ENCODE measurements at places on chromosomes 7 and 10.

GRCh38 chr7:139451638-139452037, 31.8 kb downstream of the KLRG2 start:
- DNase-seq, result no peak

- DNase-seq, result no peak
These were observed 53.5 kb upstream of the SVIL start for GRCh38 chr10:29688230-29688661.

- no peak for DNase-seq
These were observed 53.6 kb downstream of the PARD3 start for GRCh38 chr10:34761453-34761852.

GRCh38 chr7:103569621-103570305, 123.8 kb upstream of the SLC26A5 start:
- no peak for DNase-seq

DNA sequence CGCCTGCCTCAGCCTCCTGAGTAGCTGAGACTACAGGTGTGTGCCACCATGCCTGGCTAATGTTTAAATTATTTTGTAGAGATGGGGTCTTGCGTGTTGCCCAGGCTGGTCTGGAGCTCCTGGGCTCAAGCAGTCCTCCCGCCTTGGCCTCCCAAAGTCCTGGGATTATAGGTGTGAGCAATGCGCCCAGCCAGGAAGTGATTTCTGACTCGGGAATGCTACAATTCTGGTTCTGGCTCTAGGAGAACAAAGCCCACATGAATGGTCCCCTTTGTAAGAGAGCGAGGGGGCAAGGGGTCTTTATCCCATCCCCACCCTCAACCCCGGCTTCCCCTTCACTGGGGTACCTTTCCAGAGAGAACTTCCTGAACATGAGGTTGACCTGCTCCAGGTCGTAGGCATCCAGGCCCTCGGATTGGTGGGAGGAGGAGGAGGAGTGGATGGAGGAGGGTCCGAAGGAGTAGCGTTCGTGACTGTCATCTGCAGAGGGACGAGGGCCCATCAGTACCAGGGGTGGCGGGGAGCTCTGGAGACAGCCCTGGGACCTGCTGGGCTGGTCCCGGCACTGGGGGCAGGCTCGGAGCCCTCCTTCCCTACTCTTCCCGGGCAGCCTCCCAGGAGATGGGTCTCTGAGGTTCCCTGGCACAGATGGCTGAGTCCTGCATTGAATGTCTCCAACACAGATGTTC, 79.9 kb upstream of the GNA12 start:
- DNase-seq, result no peak

DNA sequence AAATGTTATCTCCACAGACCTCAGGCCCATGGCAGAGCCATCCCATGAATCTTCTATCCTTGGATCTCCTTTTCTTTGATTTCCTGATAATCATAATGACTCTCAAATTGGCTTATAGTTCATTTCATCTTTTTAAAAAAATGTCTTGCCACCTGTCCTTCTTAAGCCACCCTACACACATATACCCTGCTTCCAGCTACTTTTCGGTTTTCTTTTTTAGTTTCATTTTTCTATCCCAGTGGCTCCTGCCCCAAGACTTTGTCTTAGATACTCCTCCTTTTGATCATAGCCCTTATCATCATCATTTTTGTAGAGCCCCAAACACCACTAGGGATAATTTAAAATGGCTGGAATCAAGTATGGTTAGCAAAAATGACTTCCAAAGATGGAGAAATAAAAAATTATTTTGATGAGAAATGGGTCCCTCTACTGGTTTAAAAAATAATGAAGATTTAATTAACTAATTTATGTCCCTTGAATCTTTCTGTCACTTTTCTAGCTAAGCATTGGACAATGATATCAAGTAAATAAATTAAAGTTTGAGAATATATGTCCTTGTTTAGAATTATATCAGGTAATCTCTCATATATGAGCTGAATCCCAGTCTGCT, 277.3 kb upstream of the SEMA3D start:
- no peak for DNase-seq

DNA sequence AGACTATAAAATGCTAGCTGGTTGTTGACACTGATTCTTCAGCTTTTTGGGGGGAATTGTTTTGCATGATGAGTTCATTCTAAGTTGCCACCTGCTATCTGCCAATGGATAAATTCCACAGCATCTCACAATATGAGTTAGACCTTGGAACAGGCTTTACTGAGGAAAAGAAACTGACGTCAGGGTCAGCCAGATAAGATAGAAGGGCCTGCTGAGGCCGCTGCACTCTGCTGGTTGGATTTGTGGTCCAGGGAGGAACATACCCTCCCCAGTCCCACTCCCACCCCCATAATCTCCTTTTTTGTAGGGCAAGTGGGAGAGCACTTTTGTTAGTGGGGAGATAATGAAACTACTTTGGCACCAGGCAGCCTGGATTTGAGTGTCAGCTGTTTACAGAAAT, 110.6 kb upstream of the PRR15 start:
- no peak for DNase-seq

DNA sequence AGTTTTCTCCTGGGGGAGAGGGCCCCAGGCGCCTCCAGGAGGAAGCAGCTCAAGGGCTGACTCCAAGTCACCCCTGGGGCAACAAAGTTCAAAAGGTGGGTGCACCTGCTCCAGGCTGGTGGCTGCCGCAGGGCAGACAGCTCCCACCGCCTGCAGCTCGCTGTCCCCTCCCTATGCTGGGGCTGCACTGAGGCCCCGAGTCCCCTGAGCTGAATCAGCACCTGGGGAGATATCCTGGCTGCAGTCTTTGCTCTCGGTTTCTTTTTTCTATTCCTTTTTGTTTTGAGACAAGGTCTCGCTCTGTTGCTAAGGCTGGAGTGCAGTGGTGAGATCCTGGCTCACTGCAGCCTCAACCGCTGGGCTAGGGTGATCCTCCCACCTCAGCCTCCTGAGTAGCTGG, 183.4 kb downstream of the DNAJB6 start:
- DNase-seq, result no peak

DNA sequence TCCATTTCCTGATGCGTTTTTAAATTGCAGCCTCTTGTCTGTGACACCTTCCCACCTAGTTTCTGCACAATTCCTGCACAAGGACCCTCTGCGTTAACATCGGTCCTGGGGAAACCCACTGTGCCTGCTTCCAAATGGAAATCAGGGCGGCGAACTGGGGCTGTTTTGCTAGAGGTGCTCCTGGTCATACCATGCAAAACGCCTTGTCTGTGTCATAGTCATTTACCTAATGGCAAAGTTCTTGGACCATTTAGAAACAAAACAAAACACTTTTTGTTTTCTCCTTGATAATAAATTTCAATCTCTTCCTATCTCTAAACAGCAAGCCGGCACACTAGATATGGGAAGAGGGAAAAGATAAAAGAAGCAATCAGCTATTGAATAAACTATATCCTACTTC, 206.9 kb upstream of the KLF14 start:
- no peak for DNase-seq

- DNase-seq, result no peak
These were observed 167.0 kb downstream of the CTTNBP2 start for GRCh38 chr7:117706210-117706609.

- DNase-seq, result no peak
These were observed 1028.7 kb downstream of the XPNPEP1 start for GRCh38 chr10:108894402-108895301.

DNA sequence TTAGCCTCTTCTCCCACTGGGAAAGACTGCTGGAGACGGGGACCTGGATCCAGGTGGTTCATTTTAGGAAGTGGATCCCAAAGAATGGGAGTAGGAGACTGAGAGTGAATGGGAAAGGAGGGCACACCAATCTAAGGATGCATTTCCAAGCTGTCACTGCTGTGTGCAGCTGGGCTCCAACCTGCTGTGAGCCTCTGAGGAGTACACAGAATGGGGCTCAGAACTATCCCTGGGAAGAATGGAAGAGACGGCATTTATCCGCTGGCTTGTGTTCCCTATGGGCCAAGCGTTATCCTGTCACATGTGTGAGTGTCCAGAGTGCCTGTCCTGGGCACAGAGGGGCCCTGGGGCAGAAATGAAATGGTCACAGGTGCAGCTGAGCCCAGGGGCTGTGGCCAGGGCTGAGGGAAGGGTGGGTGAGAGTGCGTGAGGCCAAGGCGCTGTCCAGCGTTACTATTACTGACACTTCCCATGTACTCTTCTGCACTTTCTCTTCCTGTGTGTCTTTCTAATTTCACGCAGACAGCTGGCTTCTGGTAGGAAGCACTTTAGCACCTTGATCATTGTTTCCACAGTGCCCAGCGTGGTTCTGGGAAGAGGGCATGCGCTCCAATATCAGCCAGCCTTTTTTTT, 35.4 kb upstream of the PODXL start:
- no peak for DNase-seq

DNA sequence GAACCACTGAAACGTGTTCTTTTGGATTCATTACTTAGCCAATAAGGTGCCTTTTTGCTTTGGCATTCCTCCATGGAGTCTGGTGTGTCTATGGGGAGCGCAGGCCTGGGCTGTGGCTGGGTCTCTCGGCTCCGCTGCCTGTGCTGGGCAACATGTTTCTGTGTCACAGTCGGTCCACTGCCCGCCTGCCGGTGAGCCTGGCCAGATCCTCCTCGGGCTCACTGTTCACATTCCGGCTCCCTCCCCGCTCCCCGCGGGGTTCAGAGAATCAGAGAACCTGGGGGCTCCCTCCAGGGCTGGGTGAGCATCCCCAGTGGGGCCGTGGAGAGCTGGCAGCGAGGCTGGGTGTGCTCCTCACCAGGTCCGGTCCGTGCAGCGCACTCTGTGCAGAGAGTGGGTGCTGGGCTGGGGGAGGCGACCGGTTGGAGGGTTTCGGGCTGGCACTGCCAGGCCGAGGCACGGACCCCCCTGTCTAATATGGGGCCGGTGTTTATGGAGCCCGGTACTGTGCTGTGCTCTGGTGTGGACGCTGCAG, 70.4 kb downstream of the INPP5A start:
- no peak for DNase-seq

GRCh38 chr7:68321076-68321639, 1277.1 kb upstream of the AUTS2 start:
- DNase-seq, result peak; percentile 99

DNA sequence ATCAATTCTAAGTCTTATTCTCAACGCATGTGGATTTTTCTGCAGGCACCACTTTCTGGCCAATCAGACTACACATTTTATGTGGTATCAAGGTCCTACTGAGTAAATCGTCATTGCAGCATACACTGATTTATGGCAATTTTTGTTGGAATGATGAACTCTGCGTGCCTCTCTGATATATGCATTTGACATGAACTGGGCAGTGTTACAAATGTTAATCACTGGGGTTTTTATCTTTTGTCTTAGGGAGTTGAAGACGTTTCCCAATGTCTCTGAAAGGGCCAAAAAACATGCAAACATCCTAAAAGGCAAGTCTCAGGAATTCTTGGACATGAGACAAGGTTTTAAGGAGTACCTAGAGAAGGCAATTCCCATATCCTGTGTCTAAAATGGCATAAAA, 809.5 kb upstream of the CELF2 start:
- DNase-seq, result no peak

DNA sequence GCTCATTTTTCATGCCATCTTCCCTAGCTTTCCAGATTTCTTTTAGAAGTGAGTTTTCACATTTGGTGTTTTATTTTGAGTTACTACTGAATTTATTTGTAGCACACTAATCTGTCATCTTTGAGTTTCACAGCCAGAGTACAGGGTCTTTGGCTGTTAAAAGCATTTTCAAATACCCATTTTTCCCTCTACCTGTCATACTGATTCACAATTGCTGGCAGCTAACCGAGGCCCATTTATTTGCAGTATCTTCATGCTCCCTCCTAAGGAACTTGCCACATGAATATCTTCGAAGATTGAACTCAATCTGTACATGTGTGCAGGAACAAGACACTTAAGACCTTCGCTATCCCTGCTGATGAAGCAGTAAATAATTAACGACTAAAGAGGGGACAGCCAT, 44.8 kb upstream of the DKK1 start:
- no peak for DNase-seq

GRCh38 chr10:42926843-42927242, 144.2 kb downstream of the BMS1 start:
- DNase-seq, result no peak

- no peak for DNase-seq
These were observed 173.5 kb downstream of the CUX1 start for GRCh38 chr7:101990811-101991418.

DNA sequence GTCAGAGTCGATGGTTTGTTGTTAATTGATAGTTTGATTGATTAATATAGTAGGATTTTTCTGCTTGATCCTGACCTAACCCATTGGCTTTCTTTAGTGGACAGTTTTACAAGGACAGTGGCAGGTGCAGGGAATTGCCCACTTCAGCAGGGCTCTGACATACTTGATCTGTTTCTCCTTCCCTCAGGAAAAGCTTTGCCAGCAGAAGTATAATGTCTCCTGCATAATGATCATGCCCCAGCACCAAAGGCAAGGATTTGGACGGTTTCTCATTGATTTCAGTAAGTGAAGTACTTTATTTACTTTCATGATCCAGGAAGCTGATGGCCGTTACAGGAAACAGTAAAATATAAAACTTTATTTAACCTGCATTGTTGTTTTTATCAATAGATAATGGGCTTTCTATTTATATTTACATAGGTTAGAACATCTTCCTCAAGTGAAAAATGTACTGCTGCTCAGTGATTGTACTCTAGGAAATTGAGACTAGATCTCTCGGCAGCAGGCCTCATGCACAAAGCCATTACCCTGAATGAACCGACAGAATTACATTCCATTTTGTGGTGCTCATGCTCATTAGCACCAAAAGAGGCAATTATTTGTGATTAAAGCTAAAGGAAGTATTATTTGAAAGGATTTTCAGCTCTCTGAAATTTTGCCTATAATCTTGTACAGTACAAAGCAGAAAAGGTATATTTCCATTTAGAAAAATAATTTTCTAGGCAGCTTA, 122.5 kb upstream of the SAMD8 start:
- no peak for DNase-seq

DNA sequence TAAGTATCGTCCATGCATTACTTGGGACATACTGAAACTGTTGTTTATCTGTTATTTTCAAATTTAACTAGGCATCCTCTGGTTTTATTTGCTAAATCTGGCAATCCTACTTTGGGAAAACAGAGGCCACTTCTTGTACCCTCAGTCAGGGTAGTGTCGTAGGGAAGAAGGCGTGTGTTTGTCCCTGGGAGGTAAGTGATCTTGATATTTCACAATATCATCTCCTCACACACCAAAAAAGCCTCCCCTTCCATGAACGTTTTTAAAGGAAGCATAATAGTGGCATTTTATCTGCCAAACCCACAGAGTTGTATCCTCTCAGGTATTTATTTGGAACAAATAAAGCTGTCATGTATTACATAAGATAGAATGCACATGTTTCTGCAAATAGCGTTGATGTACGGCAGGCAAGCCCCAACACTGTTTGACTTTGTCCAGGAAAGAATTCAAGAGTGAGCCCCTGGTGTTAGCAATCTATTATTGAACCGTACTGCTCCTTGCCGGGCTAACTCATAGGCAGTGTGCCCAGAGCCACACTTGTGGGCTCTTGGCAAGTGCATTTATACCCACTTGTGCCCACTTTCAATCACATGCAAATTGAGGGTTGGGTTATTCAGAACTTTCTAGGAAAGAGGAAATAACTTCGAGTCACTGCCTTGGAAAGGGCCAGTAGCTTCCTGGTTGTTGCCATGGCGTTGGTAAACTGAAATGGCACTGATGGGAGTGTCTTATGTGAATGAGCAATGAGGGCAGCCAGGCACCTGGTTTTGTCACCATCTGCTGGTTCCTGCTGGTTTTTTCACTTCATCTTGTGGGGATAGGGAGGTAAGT, 266.0 kb downstream of the USP6NL start:
- peak; percentile 26 for DNase-seq

- DNase-seq, result no peak
These were observed 197.7 kb upstream of the GRB10 start for GRCh38 chr7:50980411-50980810.

GRCh38 chr7:54946764-54947163, 72.1 kb upstream of the EGFR start:
- no peak for DNase-seq

All from DMS 273 treated with DMSO at 0.1 percent for 48 hours (cell line).